ENCODE measurements at places on chromosomes 4 and X.

DNA sequence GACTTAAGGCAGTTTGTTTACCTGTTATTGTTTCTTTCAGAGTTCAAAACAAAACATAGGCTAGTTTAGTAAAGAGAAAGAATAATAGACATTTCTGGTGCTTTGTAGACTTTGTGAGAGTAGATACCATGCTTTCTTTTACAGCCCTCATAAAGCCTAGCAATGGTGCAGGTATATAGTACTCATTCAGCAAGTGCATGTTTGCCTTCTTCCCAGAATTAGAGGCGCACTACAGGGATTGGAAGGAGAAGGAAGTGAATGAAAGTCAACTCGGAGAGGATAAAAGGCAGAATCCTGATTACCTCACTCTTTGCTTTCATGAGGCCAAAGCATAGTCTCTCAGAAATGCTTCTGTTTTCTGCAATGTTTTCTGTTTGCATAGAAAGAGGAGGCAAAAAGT, 43.1 kb upstream of the FHDC1 start:
- no peak for DNase-seq

DNA sequence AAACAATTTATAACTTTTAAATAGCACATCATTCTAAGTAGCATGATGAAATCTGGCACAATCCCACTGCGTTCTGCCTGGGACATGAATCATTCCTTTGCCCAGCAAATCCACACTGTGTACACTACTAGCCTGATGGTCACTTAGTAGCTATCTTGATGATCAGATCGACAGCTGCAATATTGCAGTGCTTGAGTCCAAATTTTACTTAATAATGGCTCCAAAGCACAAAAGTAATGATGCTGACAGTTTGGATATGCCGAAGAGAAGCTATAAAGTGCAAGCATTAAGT, 86.6 kb upstream of the NPNT start:
- DNase-seq: no peak

DNA sequence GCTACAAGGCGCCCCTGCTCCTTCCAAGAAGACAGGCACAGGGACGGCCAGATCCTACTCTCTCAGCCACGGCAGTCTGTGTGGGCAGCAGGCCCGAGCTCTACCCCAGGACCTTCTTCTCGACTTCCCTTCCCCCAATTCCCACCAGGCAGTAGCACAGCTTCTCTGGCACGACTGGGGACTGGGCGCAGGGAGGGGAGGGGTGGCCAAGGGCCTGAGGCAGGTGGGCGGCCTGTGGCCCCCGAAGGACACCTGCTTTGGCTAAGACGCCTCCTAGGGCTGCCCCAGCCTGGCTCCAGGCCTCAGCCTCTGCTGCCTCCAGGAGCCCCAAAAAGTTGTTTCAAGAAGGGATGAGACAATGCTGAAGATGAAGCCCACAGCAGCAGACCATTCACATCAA, 24.2 kb upstream of the IRF2 start:
- no peak for DNase-seq

GRCh38 chrX:153499876-153500275, 5.1 kb downstream of the BGN start:
- no peak for DNase-seq

DNA sequence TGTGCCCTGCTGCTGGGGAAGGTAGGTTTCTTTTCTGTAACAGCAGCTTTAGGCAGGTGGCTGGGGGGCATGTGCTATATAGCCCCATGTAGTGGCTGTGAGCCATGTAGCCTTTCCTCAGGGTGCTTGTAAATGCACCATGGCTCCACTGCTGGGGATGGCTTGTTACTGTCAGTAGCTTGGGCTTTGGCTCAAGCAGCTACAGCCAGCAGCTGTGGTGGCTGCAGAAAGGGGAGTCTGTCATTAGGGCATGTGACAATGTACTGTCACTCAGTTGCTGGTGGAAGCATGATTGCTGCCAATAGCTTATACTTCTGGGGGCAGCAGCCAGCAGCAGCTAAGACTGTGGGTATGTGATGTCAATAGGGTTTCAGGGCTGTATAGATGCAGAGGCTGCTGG, 33.9 kb upstream of the DDIT4L start:
- no peak for DNase-seq

GRCh38 chr4:71944956-71945355, 86.8 kb upstream of the NPFFR2 start:
- no peak for DNase-seq

DNA sequence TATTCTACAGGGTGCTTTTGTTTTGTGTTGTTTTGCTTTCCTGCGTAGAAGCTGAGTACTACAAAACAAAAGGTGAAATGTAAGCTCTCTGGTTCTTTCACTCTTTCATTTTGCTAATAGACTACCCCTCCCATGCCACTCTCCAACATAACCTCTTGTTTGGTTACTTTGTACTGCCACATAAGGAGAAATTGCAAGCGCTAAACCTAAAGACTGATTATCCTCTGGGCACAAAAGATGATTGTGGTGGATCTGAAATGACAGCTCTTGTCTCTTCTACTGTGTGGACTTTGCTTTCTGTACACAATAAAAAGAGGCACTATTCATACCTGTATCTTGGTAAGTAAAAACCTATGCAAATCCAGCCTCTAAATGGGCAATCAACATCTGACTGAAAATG, 5.3 kb downstream of the MBNL3 start:
- DNase-seq: no peak

DNA sequence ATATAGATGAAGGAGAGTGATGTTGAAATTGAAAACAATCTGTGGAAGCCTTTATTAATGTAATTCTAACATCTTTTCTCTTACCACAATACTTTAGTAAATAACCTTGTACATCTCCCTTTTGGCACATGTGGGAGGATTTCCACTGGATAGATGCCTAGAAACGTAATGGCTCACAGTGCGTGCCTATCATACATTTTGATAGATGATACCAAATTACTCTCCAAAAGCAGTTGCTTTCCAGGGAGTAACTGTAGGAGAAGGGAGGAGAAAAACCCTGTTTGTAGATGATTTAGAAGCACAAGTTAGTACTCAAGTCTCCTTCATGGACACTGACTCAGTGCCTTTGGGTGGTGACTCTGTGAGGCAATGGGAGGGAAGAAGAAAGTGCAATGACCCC, 476.3 kb downstream of the CCSER1 start:
- no peak for DNase-seq

DNA sequence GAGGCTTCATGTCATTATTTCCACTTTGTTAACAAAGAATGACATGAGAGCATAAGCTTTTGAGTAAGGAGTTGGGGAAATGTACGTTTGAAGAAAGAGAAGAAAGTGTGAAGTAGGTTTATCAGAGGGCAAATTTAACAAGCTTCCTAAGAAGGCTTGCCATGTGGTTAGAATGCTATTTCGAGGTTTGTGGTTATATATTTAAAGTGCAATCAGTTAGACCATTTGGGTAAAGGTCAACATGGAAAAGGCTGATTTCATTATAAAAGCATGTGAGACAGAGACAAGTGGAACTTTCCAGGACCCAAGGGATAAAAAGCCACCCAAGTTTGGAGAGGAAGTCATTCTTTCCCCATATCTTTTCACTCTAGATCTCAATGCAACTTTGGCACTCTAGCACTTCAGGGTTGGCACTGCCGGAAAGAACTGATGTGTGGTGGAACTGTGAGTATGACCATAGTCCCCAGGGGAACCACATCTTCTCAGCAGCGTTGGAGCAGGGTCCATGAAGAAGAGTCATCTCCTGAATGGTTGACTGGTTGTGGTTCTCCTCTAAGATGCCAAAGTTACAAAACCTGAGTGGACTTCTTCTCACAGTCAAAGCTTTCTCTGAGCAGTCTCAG, 529.9 kb downstream of the MID1IP1 start:
- no peak for DNase-seq

DNA sequence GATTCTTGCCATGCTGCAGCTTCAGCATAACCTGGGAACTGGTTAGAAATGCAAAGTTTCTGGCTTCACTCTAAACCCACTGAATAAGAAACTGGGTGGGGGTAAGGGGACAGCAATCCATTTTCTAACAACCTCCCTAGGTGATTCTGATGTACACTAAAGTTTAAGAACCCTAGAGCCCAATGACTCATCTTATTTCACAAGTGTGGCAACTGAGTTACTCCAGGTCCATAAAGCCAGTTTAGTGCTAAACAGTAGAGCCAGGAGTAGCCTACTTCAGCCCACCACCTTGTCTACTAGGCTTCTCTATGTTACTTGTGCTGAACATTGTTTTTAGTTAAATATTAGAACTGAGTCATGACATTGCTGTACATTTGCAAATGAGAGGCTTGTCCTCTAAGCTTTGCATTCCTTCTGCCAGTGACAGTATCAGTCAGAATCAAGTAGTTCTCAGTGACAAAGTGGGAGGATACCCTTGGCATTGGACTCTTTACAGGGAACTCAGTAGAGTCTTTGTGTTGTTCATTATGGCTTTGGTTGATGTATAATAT, 518.0 kb downstream of the RPA4 start:
- no peak for DNase-seq

GRCh38 chrX:136220540-136220939, 30.7 kb downstream of the MAP7D3 start:
- no peak for DNase-seq

- no peak for DNase-seq
Measured at GRCh38 chrX:120732461-120732860, 102.6 kb upstream of the C1GALT1C1 start.

GRCh38 chr4:1754336-1754735, 33.0 kb downstream of the TACC3 start:
- DNase-seq: no peak

DNA sequence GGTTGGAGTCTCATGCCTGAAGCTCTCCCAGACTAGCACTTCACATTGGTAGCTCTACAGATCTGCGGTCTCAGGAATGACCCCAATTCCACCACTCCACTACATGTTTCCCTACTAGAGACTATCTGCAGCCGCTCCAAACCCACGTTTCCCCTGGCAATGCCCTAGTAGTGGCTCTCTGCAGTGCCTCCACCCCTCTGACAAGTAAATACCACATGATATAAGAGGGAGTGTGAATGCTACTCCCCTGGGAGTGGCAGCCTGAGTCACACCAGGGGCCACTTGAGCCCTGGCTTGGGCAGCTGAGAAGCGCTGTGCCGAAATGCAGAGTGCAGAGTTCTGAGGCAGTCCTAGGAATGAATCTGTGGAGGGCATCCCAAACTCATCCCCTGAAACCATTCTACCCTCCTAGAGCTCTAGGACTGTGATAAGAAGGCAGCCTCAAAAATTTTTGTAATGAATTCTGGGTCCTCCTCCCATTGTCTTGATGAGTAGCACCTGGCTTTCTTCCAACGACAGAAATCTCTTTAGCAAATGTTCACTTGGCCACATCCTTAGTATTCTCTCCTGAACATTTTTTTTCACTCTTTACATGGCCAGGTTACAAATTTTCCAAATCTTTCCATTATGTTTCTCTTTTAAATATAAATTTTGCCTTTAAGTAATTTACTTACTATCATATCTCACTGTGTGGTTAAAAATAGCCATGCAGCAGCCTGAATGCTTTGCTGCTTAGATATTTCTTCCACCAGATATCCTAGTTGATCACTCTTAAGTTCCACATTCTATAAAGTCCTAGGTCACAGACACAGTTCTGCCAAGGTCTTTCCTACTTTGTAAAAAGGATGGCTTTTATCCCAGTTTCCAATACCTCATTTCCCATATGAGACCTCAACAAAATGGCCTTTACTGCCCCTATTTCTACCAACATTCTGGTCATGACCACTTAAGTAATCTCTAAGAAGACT, 160.2 kb upstream of the CPEB2 start:
- no peak for DNase-seq

DNA sequence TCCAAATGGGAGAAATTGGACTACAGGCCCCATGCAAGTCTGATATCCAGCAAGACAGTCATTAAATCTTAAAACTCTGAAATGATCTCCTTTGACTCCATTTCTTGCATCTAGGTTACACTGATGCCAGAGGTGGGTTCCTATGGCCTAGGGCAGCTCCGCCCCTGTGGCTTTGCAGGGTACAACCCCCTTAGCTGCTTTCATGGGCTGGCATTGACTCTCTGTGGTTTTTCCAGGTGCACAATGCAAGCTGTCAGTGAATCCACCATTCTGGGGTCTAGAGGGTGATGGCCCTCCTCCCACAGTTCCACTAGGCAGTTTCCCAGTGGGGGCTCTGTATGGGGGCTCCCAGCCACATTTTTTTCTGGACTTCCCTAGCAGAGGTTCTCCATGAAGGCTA, 228.5 kb upstream of the ADAMTS3 start:
- no peak for DNase-seq

GRCh38 chr4:53378171-53378482, 686 bp downstream of the FIP1L1 start:
- no peak for DNase-seq

DNA sequence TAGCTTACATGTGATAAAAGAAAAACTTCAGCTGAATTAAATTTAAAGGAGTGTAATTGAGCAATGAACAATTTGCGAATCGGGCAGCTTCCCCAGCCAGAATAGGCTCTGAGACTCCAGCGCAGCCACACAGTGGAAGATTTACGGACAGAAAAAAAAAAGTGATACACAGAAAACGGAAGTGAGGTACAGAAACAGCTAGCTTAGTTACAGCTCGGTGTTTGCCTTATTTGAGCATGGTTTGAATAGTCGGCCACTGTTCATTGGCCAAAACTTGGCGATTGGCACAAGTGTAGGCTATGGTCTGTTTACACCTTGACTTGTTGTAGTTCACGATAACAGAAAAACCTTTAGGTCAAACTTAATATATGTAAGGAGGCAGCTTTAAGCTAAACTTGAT, 16.7 kb upstream of the SUPT20HL1 start:
- no peak for DNase-seq

GRCh38 chrX:17584248-17584681, 153.0 kb upstream of the SCML1 start:
- no peak for DNase-seq

DNA sequence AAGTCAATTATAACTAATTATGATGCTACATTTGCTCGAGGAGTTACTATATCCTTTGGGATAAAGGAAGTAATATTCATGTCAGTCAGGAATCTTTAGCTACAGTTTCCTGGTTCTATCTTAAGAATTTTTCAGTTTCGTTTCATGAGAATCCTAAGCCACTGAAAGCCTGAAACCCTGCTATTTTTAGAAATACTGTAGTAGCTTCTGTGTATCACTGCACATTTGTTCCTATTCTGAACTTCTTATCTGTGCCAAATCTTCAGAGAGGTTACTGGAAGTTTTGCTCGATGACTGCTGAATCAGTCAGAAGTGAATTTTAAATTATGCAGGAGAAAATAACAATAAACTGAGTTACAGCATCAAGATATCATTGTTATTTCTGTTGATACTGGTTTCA, 249.2 kb downstream of the TENM3 start:
- DNase-seq: no peak

GRCh38 chr4:139144161-139144859, 32.7 kb downstream of the ELF2 start:
- DNase-seq: peak; percentile 67

- no peak for DNase-seq
Measured at GRCh38 chr4:149076401-149076800, 634.2 kb upstream of the NR3C2 start.

GRCh38 chr4:152265149-152265621, 270.7 kb downstream of the FBXW7 start:
- DNase-seq: peak; percentile 67

DNA sequence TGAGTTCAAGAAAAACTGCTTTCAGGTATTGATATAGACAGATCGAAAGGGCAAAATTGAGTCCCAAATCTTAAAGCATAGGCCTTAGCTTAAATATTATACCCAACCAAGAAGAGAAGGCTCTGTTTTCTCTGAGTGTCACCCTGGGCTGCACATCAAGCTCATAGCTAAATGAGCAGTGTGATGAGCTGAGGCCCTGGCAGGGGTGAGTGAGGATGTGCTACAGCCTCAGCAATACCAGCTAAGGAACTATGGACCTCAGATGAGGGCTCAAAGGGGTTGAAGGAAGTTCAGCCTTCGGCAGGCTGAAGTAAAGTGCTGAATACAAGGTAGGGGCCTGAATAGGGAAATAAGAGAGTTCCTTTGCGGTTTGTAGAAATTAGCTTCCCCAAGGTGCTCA, 79.3 kb downstream of the FAM114A1 start:
- DNase-seq: no peak

- no peak for DNase-seq
Measured at GRCh38 chrX:131729295-131729694, 185.4 kb downstream of the OR13H1 start.

Measured in HTR-8/SVneo (cell line).